ENCODE measurements at places on chromosomes 12 and 14.
A peak's percentile ranks its signal among the peaks of the same experiment; 100 is the strongest.

DNA sequence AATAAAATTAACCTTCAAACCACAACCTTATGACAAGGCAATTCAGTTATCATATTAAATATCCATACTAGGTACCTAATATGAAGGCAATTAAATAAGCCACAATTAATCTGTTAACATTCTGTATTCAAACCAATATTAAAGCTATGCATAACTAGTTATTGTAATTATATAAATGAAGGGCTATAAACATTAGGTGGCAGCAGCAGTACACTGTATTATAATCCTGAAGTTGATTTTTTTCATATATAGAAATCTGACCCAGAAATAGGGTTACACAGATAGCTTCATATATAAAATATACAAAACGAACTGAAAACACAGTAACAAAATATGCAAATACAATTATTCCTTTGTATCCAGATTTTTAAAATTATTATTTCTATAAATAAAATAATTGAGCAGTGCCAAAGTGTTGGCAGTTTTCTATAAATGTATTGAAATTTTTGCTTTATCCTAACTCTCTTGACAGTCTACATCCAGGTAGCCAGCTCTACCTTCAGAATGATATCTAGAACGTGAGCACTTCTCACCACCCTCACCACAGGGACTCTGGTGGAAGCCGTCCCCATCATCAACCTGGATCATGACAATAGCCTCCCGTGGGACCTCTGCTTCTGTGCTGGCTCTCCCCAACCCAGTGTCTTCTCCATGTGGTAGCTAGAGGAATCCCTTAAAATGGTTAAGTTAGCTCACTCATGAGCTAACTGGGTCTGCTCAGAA is 136.2 kb downstream of the MED13L start:
- DNase-seq, result no peak

DNA sequence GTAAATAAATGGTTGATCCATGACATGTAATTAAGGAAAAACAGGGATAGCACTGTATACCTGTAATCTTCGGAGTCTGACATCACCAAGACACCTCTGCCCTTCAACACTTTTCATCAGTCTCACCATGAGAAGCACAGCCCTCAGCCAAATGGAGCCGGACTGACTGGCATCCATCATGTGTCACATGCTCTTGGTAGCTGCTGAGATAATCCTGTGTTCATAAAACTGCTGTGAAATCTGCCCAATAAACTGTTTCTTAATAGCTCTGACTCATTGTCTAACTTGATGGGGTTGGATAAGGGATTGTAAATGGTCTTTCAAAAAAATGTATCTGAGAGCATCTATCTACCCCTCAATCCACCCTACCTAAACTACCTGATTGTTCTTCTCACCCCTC is 33.6 kb downstream of the KCNH5 start:
- DNase-seq, result no peak

- DNase-seq, result no peak
These were observed 11.7 kb upstream of the ITGB7 start for GRCh38 chr12:53218551-53219291.

- DNase-seq, result no peak
These were observed 20.0 kb downstream of the CIT start for GRCh38 chr12:119857041-119857591.

GRCh38 chr14:74414403-74415114 is 11.5 kb downstream of the SYNDIG1L start:
- DNase-seq, result no peak

DNA sequence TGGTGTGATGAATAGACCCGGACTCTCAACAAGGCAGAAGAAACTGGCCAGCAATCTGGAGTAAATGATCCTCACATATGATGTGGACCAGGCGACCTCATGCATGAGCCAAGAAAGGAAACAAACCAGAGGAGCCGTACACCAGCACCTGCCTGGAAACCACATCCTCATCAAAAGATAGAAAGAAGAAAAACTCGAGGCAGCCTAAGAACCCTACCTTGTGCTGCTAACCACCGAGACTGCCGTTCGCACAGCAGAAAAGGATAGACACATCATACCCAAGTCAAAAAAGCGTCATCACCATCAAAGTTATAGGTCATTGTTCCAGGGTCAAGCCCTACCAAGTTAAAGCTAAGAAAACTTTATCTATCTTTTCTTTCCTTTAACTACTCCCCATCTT is 66.7 kb downstream of the RESF1 start:
- peak; percentile 64 for DNase-seq

DNA sequence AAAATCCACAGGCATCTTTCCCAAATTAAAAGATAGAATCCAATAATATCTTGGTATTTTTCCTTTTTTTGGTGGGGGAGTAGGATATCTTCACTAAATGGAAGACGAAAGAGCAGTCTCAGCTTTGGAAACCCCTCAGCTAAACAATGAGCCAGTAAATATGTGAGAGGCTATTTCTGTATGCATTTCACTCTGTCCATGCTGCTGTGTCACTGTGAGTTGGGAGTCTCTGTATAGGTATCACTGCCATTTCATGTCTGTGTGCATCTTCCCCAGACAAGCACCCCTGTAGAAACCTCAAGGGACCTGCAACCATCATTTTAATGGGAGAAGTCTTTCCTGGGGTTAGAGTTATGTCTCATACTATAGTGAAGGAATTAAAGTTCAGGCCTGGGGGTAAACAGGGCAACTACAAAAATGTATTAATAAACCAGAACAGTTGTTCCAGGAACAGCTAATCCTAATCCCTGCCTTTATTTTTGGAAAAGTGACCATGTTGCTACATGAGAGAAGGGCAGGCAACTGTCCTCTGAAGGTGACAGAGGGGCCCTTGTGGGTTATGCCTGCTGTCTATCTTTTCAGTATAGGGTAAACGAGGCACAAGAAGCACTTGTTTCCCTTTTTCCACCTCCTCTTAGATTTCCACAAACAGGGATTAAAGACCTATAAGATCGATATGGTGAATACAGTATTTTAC is 11.3 kb upstream of the STAC3 start:
- DNase-seq, result no peak

DNA sequence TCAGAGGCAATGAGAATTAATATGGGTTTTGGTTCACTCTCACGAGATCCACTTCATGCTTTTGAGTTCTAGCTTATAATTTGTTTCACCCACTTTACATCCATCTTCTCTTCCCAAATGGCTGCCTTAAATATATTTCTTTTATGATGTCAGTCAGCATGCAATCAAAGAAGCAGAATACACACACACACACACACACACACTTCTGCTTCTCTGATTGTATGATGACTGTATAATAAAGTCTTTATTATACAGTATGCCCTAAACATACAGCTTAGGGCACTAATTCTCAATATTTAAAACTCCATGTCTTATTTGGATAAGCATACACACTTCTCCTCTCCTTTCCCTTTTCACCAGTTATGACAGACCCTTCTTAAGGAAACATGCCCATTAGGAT is 6.7 kb upstream of the ETV6 start:
- no peak for DNase-seq

Data from activated CD8-positive, alpha-beta memory T cell treated with anti-CD3 and anti-CD28 coated beads for 24 hours (primary cell).